ENCODE measurements at places on chromosomes 3 and 15.
A peak's percentile ranks its signal among the peaks of the same experiment; 100 is the strongest.

DNA sequence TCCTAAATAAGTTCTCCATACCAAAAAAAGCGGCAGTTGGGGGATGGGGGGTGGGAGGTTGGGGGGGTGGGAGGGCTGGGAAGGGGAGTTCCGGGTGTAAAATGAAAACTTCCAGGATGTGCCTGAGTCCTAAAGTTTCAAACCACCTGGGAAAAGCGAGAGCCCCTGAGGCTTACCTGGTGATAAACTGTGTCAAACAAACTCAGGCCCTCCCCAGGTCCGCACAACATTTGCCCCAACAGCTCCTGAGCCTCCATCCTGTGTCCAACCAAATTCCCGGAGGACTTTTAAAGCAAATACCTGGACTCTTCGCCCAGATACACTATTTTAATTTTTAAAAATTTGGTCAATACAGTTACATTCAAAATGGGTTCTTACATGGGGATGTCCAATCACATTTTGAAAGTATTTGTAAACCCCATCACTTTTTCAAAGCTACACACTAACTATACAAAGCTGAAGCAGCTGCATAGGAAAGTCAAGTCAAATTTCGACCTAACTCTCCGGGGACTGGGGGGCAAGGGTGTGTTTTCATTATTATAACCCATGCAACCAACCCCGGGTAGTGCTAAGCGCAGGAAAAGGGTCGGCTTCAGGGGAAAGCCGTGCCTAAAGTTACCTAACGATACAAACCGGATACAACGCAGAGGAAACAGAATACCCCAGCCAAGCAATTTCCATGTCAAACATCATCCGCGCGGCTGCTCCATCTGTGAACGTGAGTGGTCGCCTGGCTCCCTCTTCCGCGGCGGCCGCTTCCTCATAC, 685 bp upstream of the FOXB1 start:
- DNase-seq = peak; percentile 6

- DNase-seq = no peak
Measured at GRCh38 chr3:64988188-64988587, 300.4 kb upstream of the ADAMTS9 start.

DNA sequence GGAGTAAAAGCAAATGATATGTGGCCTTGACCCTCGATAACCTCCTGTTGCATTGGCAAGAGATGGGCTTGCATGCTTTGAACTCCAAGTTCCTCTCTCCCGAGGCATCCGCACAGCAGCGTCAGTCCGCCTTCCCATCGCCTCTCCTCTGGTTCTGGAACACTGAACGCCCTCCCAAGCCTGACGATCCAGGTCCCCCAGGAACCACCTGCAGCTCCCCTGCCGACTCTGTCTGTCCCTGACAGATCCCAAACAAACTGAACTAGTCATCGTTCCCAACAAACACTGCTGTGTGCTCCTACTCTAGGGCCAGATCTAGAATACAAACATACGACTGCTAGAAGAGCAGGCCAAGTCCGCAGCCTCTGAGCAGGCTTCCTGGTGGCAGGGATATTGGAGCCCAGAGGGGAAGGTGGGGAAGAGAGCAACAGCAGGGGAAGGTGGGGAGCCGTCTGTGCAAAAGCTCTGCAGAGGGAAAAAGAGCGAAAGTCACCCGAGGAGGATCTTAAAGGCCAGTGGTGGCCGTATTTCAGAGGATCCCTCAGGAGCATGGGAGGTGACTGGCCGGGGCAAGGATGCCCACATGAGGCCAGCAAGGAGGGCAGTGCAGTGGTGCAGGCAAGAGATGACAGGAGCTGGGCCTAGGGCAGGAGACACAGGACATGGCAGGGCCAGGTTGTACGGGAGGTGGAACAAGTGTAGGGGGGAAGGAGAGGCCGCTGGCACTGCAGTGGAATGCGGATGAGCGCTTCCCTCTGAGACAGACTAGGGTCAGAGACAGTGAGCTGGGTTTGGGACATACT, 50.8 kb downstream of the PCSK6 start:
- no peak for DNase-seq

DNA sequence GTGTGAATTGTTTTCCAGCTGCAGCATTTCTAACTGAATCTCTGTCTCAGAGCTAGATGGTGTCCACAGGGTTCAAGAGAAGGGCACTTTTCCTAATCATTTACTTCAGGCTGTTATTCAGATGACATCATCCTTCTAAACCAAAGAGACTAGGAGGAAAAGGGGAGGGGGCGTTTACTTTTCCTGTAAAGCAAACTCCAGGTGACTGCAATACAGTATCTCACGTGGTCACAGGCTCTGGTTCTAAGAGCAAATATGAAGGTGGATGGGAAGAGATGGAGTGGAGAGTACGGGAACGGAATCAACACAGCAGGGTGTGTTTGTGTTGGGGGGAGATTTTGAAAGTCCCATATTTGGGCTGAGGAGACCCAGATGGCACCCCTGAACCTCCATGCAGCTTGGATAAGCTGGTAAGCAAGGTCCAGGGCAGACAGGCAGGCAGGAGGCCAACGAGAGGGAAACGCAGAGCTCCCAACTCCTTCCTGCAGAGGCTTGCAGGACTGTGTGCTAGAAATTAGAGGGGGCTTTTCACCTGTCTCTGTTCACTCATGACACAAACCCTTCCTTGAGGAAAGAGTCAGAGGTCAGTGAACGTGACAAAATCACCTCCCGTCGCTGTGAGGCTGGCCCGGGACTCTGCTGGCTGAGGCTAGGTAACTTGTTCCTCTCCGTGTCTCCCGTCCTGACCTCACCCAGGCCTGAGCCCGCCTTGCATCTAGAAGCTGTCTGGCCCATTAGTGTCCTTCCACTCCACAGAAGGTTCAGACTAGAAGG, 151.2 kb downstream of the OPA1 start:
- DNase-seq = peak; percentile 70

- DNase-seq = no peak
Measured at GRCh38 chr15:56307180-56307579, 58.0 kb upstream of the TEX9 start.

Data from right kidney (tissue), 9 donors.